ENCODE measurements at places on chromosomes 5 and 9.
A peak's percentile ranks its signal among the peaks of the same experiment; 100 is the strongest.

DNA sequence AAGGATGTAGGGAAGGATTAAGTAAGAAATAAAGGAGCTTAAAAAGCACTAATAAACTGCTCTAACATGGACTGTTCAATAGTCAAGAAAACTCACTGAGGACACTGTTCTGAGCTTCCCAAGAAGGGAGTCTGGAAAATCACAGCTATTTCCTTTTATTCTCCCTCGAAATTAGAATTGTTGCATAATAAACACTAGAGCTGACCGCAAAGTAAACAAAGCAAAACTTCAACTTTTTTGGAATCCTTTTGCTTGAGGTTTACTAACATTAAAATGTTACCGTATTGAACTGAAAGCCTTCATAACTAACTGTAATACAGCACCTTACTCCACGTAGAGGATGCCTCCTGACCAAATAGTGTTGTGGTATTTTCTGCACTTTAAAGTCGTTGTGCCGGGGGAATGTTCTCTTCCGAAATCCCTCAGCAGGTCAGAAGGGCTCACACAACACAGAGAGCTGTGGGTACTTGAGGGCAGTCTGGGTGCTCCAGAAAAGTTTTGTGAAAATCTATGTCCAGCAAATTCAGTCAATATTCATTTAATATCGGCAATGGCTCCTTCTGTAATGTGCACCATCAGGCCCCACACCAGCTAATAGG lies 59.2 kb downstream of the TTLL11 start:
- no peak for DNase-seq

DNA sequence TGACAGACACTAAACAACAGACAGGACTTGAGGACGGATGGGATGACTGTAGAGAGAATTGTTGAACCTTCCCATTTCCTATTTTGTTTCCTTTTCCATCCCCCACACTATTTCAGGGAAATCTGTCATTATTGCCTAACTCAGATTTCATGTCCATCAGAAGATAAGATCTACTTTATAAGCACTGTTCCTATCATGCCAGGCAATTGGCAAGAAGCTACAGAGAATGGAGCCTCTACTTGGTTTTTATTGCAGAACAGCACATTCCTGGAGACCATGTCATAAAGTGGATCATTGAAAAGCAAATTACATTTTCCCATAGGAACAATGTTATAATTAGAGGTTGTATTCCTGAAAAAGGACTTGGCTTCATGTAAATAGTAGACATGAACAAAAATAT lies 173.7 kb upstream of the KIF2A start:
- no peak for DNase-seq

- peak; percentile 60 for DNase-seq
Measured at GRCh38 chr9:136644593-136645351, 17.9 kb upstream of the EGFL7 start.

GRCh38 chr5:171606414-171607024 lies 179.1 kb upstream of the SMIM23 start:
- DNase-seq = no peak

Data from stimulated activated CD8-positive, alpha-beta memory T cell treated with anti-CD3 and anti-CD28 coated beads, Interleukin-15, amount 100 ng/mL, for 48 hours (primary cell).